ENCODE measurements at places on chromosomes 1 and 21.

- no peak for DNase-seq
These were observed 13.6 kb upstream of the NAV1 start for GRCh38 chr1:201525193-201525778.

DNA sequence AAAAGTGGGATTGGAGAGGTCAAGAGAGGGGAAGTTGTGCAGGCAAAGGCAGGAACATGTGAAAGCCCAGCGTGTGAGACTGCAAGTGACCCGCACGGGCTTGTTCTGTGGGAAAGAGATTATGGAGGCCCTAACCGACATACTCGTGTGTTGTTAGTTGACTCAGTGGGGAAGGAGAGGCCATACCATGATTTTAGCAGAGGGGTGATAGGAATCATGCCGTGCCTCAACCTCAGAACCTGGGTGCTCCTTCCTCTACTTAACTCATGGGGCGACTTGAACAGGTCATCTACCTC, 19.3 kb downstream of the PGLYRP3 start:
- no peak for DNase-seq

- no peak for DNase-seq
These were observed 763.6 kb downstream of the ADGRL2 start for GRCh38 chr1:82564333-82564732.

- no peak for DNase-seq
These were observed 9.6 kb downstream of the ACKR1 start for GRCh38 chr1:159214149-159214760.

DNA sequence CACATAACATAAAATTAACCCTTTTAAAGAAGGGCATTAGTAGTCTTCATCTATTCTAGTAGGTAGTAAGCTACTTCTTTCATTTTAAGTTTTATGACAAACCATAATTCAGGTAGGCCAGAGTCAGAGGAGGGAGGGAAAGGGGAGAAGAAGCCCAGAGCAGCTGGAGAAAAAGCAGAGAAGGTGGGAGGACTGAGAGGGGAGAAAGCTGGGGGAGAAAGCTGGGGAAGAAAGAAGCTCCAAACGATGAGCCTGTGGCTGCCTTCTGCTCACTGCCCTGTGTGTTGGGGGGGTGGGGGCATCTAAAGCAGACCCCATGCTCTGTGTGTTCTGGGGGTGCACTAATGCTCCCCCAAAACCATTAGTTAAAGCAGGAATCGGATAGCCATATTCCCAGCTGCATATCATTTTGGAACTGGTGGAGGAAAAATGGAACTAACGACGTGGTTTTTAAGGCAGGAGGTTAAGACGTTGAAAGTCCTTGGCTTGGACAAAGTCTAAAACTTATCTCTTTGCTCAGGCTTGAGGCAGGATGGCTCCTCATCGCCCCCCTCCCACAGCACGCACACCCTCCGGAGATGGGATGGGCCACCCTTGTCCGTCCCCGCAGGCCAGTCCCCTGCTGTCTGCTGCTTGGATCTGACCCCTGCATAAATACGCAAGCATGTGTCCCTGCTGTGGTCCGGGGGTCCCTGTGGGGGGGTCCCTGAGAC, 184.2 kb downstream of the DYRK1A start:
- DNase-seq = no peak

DNA sequence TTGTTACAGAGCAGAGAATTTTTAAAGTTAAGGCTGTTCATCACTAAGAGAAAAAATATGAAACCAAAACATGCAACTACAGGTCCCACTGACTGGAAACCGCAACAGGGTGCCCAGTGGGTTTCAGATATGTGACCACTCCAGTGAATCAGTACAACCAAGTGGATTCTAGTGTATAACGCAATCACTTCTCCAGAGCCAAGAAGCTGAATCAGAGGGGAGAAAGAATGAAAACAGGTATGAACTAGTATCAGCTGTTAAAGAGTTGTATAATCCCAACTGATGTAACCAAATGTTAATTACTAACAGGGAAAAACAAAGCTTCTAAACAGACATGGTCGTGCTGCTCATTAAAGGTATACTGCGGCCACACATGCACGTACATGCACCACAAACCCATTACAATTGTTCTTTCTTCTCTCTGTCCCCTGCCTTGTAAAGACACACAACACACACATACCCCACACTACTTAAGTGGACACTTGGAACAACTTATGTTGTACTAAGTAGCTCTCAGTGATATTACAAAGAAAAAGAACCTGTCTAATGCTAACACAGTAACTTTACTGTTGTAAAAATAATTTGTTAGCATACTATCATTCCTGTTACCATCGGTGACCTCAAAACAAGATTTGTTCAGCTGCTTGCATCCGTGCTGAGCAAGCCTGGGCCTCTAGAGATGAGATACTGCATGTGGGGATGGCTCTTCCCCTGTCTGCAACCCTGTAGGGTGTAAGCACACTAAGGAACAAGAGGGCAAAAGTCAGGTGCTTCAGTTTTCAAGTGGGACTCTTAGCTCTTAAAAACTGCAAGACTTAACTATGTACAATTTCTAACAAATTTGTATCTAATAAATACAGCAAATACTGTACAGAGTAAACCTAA, 74.2 kb downstream of the PTPN14 start:
- no peak for DNase-seq

DNA sequence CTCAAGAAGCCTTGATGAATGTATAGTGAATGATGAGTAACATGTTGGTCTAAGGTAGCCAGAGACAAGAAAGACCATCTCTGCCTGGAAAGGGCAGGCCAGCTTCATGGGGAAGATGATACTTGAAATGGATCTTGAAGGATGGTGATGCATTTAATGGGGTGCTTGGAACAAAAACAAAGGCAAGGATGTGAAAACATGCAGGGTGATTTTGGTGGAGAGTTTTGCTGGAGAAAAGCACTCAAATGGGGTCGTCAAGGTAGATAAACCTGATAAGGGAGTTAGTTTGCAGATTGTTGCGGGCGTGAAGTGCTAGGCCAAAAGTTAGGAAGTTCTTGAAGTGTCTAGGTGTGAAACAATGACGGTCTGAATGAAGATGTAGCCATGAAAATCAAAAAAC, 205.4 kb downstream of the HLX start:
- DNase-seq = no peak

DNA sequence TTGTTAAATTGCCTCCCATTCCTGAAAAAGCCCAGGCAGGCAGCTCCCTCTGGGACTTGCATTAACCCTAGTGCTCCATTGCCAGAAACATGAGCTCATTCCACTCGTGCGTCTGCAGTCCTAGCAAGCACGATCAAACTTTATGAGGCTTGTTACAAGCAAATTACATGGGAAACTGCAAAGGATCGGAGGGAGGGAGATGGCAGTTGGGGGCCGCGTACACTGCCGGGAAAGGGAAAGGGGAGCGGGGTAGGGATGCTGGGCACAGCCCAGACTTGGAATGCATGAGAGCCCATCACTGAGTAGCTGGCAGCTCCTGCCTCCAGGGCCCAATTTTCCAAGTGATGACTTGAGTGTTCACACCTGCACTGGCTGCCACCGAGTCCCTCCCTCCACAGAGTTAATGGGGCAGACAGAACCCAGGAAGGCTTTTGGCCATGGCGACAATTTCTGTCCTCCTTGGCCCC, 169.9 kb downstream of the BRINP2 start:
- no peak for DNase-seq

DNA sequence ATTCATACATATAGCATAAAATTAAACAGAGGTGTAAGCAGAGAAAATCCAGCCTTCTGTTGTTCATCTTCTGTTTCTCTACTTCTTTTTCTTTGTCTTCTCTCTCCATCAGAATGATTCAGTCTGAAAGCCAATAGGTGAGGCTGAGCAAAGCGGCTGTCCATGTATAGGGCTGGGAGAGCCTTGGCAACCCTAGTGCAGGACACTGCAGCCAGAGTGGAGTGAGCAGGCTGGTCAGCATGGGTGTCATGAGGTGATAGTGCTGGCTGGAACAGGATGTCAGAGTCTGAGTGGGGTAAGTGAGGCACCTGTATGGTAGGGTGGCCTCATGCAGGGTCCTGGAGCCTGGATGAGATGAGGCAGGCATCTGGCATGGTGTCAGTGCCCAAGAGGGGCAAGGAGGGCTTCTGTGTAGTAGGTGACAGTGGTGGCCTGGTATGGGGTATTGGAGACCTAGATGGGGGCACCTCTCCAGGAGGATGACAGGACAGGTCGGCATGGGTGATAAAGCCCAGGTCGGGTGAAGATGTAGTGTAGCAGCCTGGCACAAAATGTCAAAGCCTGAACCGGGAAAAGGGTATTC, 45.5 kb upstream of the GTF2B start:
- DNase-seq = no peak

DNA sequence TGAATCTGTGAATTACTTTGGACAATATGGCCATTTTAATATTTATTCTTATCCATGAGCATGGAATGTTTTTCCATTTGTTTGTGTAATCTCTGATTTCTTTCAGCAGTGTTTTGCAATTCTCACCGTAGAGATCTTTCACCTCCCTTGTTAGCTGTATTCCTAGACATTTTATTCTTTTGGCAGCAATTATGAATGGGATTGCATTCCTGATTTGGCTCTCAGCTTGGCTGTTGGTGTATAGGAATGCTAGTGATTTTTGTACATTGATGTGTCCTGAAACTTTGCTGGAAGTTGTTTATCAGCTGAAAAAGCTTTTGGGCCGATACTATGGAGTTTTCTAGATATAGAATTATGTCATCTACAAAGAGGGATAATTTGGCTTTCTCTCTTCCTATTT, 44.2 kb upstream of the NEGR1 start:
- DNase-seq = no peak

DNA sequence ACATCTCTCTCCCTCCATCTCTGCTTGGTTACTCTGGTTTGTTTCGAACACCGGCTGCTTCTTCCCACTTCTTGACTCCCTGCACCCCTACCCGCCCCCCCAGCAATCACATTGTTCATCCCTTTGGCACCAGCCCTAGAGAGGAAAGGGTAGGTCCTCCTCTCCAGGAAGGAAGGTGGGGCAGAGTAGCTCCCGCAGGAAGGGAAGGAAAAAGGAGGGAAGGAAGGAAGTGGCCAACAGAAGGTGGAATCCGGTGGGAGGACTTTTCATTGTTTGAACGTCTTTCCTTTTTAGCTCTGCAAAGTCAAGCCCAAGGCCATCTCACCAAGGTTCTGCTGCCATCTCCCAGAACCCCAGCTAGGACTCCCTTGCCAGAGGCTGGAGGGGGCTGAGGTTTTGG, 18.0 kb downstream of the IER5 start:
- no peak for DNase-seq

GRCh38 chr1:241817331-241817792, 30.6 kb upstream of the EXO1 start:
- DNase-seq = no peak

DNA sequence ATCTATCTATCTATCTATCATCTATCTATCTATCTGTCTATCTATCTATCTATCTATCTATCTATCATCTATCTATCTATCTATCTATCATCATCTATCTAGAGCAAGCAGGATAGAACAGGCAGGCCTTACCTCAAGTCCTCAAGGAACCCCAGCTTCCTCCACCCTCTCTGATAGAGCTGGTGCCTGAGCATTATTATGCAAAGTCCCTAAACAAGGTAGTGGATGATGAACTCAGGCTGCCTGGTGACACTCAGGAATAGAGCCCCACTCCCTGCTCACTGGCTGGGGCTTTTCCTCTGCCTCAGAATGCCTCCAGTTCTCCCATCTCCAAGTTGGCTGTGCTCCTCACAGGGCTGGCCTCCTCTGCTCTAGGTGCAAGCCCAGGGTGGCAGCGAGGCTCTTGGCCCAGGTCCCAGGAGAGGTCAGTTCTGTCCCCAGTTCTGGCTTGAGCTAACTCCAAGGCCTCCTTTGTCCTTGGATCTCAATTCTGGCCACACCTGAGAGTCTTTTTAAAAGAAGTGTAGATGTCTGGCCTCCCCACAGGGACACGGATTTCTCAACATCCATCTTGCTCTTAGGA, 60.2 kb downstream of the PCP4 start:
- no peak for DNase-seq

GRCh38 chr1:158329733-158330132, 1.6 kb downstream of the CD1B start:
- no peak for DNase-seq

DNA sequence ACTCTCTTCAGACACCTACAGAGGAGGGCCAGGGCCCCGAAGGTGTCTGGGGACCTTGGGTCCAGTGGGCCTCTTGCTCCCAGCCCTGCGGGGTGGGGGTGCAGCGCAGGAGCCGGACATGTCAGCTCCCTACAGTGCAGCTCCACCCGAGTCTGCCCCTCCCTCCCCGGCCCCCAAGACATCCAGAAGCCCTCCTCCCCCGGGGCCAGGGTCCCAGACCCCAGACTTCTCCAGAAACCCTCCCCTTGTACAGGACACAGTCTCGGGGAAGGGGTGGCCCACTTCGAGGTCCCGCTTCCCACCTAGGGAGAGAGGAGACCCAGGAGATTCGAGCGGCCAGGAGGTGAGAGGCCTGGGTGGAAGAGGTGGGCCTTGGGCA, 3.7 kb downstream of the ADAMTSL4 start:
- no peak for DNase-seq

- DNase-seq = no peak
These were observed 31.9 kb downstream of the GNPAT start for GRCh38 chr1:231272880-231273279.

- DNase-seq = no peak
These were observed 2.2 kb downstream of the FAM89A start for GRCh38 chr1:231037585-231038517.

DNA sequence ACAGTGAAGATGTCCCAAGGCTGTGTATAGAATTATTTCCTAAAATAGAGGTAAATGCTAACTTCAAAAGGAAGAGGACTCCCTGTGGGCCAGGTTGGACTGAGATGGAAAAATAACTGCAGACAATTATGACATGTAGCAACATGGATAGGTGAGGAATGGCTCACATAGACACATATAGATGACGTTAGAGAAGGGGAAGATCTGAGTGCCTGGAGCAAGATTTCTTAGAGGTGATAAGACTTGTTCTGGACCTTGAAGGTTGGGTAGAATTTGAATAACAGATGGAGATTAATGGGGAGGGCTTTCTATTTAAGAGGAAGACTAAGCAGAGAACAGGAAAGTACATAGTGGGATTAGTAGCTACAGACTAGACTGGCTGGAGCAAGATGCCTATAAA, 76.9 kb downstream of the C1orf21 start:
- no peak for DNase-seq

DNA sequence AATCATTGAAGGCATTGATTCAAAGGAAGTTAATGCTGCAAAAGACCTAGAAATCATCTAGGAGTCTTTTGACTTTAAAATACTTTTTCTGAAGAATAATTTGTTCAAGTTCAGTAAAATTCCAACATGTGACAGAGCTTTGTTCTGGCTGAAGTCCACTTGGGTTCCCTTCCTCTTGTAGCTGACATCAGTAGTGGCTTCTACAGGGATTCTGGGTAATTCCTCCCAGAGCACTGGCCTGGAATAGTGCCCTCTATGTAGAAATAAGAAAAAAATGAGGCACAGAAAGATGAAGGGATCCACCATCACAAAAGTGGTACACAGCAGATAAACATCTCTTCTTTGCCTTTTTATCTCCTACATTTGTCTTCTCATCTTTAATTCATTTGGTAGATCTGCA, 548.1 kb downstream of the LTN1 start:
- DNase-seq = no peak

- DNase-seq = no peak
These were observed 157.5 kb downstream of the BRINP2 start for GRCh38 chr1:177328251-177328650.

- DNase-seq = no peak
These were observed 26.8 kb downstream of the TMPRSS2 start for GRCh38 chr21:41481191-41481590.

Data from cerebellar nuclear complex (tissue), 1 donor.